ENCODE measurements at places on chromosomes 12 and 14.

- no peak for DNase-seq
These were observed 11.1 kb downstream of the RASSF3 start for GRCh38 chr12:64621257-64621942.

DNA sequence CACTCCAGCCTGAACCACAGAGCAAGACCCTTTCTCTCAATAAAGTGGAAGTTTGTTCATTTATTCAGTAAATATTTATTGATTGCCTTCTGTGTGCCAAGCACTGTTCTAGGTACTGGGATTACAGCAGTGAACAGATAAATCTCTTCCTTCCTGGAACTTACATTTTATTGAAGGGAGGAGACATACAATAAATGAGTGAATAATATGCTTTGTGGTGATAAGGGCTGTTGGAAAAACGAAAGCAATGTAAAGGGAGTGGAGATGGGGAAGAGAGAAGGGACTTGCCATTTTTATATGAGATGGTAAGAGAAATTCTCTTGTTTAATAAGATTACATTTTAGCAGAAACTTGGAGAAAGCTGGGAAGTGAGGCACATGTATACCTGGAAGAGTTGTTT is 1.6 kb downstream of the GSKIP start:
- no peak for DNase-seq

DNA sequence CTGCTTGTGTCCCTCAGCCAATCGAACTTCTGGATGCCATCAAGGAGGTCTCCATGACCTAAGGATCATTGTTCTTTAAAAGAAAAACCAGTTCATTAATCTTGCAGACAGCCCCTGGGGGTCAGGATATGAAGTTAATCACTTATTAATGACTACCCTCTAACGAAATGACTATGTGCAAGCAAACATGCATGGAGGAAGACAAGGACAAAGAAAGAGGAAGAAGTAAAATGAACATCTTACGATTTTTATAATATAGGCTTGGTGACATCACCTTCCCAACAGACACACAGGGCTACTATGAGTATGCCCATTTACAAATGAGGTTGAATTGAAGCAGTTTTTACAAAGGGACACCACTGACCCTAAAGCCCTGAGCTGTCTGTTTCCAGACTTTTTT is 111.1 kb upstream of the AMIGO2 start:
- DNase-seq, result no peak

GRCh38 chr14:60196291-60196690 is 31.1 kb upstream of the DHRS7 start:
- no peak for DNase-seq

DNA sequence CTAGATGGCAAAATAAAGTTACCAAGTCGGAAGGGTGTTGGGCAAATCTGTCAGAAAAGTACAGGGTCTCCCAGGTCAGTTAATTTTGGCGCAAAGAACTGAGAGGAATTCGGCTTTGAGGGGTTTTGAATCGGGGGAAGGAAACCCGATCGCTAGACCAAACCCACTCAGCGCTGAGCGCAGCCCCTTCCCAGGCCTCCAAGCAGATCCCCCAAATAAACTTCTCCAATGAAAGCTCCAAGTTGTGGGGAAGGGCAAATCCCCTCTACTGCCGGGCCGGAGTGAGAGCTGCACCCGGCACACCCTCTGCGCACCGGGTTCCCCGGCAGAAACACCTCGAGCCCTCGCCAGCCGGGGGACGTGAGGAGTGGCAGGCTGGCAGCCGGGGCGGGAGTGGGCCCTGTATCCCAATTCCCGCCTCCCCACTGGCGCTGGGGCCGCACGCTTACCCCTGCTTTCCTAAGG is 441 bp downstream of the E2F7 start:
- no peak for DNase-seq

GRCh38 chr14:37036669-37037341 is 135.6 kb downstream of the SLC25A21 start:
- DNase-seq, result no peak

GRCh38 chr14:99995700-99996356 is 69.4 kb upstream of the EVL start:
- DNase-seq, result peak; percentile 78

GRCh38 chr12:75289753-75290152 is 40.4 kb downstream of the CAPS2 start:
- no peak for DNase-seq

- no peak for DNase-seq
These were observed 12.3 kb upstream of the CSAD start for GRCh38 chr12:53193040-53193439.

DNA sequence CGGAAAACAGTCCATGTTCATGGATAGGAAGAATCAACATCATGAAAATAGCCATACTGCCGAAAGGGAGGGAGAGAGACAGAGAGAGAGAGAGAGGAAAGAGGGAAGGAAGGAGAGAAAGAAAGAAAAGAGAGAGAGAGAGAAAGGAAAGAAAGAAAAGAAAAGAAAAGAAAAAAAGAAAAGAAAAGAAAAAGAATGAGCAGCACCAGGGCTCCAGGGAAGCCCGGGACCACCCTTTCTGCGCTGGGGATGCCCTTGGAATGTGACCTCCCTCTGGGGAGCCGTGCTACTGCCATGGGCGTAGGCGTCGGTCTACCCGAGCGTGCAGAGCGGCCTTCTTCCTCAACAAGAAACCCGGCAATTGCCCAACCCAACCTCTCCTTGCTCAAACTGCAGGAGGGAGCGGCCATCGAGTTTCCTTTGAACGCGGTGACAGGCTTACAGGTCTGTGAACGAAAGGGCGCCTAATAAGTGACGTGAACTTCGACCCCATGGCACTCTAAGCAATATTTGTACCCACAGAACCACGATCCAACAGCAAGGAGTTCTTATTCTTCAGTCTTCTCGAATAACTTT is 16.9 kb downstream of the OR6S1 start:
- peak; percentile 89 for DNase-seq

- DNase-seq, result peak; percentile 26
These were observed 908.8 kb downstream of the VRK1 start for GRCh38 chr14:97705976-97706375.

GRCh38 chr12:60921541-60921940 is 1325.7 kb downstream of the SLC16A7 start:
- DNase-seq, result no peak

- no peak for DNase-seq
These were observed 98.9 kb downstream of the EGLN3 start for GRCh38 chr14:33851931-33852330.

- DNase-seq, result no peak
These were observed 7.8 kb upstream of the TBPL2 start for GRCh38 chr14:55448141-55448614.

GRCh38 chr12:62632411-62632918 is 165.8 kb downstream of the MON2 start:
- DNase-seq, result peak; percentile 87

DNA sequence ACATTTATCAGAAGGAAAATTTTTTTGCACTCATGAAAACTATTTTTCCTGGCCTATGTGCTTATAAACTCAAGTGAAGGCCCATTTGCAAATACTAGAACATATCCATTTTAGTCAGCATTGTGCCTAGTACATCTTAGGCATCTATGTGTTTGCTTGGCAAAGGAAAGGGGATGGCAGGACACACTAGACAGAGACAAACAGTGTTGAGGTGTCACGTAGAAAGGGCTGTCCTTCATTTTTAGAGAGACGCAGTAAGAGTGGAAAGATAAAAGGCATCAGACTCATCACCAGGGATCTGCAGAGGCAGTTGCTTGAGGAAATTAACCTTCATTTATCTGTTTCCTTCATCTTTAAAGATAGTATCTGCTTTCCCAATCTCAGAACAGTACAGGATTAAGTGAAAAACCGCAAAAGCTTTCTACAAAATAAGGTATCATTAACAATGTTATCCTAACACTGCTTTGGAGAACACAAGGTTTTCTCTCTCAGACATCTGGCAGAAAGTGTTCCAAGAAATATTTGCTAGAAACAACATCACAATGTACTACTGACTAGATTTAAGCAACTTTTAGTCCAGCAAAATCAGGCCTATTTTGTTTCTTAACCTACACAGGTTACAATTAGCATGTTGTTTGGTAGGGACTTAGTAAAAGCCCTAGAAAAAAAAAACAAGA is 2.0 kb downstream of the YBX3 start:
- no peak for DNase-seq

GRCh38 chr12:6096527-6096926 is 27.9 kb downstream of the VWF start:
- peak; percentile 18 for DNase-seq

DNA sequence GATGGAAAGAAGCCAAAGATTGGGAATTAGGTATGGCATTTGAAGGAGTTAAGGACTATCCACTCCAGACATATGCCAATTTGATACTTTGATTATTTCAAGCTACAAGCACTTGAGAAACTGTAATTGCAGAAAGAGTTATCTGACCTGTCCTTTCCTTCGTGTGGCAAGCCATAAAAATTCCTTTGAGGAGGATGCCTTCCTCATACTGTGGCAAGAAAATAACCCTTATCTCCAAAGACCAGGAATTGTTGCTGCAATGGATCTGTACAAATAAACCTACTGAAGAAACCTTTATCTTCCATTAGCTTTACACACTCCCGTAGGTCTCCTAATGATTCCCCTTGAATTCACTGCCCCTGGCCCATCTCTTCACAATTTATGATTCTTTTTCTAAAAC is 165.1 kb upstream of the AMIGO2 start:
- DNase-seq, result no peak

- DNase-seq, result no peak
These were observed 72.2 kb downstream of the DDX51 start for GRCh38 chr12:132071830-132072384.

DNA sequence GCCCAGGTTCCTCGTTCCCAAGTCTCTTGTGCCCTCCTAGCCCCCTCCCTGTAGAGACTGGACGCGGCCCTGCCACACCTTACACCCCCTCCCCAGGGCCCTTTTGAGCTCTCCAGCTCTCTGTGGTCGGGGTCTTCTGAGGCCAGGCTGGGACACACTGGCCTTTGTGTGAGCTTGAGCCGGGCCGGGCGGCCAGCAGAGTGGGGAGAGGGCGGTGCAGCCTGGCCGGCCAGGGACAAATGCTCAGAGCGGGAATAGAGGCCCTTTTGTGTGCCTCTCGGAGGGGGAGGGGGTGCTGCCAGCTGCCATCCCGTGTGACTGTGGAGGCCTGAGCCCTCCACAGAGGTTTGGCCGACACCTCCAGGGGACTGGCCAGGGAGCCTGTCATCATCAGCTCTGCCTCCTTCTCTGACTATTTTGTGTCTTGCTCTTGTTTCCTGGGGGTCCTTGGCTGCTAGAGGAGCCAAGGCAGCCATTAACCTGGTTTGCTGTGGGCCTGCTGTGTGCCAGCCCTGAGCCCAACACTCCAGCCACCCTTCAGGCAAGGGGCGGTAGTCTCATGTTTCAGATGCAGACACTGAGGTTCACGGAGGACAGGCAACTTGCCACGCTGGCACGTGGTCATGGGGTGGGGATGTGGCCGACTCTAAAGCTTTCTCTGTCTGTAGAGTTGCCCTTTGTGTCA is 13.6 kb downstream of the FAM222A start:
- DNase-seq, result no peak

- DNase-seq, result no peak
These were observed 181.6 kb downstream of the MSRB3 start for GRCh38 chr12:65460063-65460462.

DNA sequence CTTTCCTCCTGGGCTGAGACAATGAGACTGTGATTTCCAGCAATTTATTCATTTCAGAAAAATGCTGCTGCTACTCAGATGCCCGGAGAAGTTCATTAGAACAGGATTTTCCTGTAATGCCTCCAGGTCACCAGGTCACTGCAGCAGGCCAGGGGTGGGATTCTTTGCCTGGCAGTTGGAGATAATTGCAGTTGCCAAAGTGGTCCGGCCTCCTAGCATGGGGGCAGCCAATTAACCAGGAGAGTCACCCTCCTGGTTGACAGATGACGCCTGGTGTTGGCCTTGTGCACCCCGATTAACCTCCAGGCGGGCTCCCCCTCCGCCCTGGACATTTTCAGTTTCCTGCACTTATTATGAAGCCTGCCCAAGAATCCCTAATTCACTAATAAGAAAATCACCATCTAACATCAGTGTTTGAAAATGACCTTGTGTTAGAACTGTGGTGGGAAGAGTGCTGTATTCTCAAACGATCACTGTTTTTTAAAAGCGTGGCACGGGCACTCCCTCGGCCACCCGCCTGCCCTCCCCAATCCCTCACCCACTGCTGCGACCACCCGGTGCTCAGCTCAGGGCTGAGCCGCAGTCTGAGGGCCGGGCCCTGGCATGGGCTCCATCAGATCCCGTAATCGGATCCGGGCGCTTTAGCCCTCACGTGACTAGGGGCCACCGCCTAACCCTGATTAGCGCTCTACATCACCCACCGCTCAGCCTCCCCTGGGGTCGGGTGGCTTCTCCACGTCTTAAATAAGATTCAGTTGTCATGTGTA is 12.9 kb downstream of the RIMBP2 start:
- DNase-seq, result no peak

- DNase-seq, result no peak
These were observed 987.7 kb downstream of the GALC start for GRCh38 chr14:87005280-87005679.

- no peak for DNase-seq
These were observed 47.5 kb upstream of the FOXG1 start for GRCh38 chr14:28719130-28719529.

DNA sequence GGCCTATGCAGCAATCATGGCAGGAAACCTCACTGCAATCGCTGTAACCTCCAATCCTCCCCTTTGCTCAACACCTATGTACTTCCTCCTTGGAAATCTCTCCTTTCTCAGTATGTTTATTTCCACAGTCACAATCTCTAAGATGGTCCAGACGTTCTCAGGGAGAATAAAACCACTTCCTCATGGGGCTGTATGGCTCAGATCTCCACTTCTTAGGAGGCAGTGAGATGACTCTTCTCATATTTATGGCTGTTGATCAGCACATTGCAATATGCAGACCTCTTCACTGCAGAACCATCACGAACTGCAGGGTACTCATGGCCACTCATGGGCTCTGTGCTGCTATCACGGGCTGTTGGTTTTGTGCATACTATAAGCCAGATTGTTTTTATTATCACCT is 17.1 kb upstream of the OR4K17 start:
- DNase-seq, result no peak

DNA sequence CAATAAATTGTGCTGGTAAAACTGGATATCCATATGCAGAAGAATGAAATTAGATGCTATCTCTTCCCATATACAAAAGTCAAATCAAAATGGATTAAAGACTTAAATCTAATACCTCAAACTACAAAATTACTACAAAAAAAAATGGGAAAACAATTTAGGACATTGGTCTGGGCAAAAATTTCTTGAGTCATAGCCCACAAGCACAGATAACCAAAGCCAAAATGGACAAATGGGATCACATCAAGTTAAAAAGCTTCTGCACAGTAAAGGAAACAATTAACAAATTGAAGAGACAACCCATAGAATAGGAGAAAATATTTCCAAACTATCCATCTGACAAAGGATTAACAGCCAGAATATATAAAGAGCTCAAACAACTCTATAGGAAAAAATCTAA is 264.6 kb downstream of the NUAK1 start:
- DNase-seq, result no peak
